ENCODE measurements at places on chromosomes 3 and 15.

DNA sequence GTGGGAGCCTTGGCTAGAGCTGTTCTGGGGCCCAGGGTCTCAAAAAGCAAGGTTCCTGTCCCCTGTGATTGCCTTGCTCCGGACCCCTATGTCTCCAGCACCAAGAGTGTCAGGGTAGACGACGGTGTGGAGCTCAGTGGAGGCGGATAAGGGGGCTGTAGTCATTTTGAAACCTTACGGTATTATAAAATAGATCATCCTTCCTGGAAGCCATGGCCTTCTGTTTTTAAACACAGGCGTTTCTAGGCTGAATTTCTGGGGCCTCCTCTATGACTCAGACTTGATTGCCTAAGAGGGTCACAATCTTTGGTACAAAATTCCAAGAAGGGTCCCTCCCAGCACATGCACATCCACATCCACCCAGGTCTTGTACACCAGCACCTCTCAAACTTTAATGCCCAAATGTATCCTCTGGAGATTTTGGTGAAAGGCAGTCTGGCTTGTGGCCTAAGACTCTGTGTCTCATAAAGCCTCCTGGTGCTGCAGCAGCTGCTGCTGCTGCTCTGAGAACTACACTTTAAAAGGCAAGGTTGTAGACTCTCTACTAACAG lies 70.5 kb upstream of the XCR1 start:
- DNase-seq: no peak

GRCh38 chr3:56890448-56891091 lies 88.8 kb upstream of the ARHGEF3 start:
- no peak for DNase-seq

GRCh38 chr3:180175572-180175971 lies 138.8 kb upstream of the PEX5L start:
- no peak for DNase-seq

DNA sequence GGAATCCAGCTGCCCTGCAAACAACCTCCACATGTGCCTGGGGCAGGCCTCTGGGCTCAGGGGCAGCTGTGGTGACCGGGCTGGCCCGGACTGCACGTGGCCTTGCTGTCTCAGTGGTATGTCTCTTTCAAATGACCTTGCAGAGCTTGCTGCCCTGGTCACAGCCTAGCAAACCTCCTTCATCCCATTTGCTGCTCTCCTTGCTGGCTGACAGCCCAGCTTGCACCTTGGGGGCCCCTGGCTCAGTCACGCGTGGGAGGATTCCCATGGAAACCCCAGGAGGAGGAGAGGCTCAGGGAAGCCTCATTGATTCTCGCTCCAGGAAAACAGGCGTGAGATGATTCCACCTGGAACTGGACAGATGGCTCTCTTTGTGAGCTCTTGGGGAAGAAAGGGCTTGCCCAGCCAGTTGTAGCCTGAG lies 5.6 kb downstream of the SPSB4 start:
- DNase-seq: no peak

DNA sequence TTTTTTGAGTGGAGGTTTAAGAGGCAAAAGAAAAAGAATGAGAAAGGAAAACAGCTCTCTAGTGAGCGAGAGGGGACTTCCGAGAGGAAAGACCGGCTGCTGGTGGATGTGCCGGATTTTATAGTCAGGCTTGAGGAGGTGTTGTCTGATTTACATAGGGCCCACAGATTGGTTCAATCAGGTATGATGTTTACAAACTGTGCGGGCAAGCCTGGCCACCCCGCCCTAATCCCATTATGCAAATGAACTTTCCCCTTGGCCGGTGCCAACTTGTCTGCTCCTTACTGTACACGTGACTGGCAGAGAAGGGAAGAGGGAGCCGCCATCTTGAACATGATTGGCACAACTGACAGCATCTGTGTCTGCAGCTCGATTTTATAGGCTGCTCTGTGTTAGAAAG lies 44.7 kb downstream of the FAM43A start:
- no peak for DNase-seq

DNA sequence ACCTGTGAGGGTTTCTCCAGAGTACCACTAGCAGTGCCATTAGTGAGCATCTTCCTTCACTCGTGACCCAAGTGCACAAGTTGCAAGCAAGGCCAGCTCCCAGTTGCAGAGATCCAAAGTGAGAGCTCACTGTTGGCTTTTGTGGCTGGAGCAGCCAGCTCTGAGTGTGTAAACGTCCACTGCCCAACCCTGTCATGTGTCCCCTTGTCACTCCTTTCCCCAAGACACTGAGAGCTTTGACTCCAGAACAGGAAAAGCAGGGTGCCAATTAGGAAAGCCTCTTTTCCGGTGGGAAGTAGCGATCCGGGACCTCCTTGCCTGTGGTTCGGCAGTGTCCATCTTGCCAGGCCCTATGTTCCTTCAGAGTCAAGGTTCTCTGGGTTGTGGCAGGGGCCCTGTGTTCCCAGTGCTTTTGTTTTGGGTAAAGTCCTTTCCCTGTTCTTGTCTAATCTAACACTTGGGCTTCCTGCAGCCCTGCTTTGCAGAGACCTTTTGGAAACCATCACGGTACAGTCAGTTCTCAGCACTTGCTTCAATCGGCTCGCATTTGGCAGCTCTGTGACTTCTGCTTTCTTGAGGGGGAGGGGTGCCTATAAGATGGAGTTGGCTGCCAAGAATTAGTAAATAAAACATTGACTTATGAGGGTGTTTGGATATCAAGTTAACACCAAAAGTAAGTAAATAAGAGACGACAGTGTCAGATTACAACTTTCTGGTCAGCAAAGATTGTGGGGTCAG lies 90.5 kb downstream of the DNASE1L3 start:
- DNase-seq: no peak

GRCh38 chr3:107861904-107862303 lies 228.9 kb downstream of the CD47 start:
- DNase-seq: no peak

- DNase-seq: no peak
These were observed 1.9 kb downstream of the SLC51A start for GRCh38 chr3:196218155-196218712.

DNA sequence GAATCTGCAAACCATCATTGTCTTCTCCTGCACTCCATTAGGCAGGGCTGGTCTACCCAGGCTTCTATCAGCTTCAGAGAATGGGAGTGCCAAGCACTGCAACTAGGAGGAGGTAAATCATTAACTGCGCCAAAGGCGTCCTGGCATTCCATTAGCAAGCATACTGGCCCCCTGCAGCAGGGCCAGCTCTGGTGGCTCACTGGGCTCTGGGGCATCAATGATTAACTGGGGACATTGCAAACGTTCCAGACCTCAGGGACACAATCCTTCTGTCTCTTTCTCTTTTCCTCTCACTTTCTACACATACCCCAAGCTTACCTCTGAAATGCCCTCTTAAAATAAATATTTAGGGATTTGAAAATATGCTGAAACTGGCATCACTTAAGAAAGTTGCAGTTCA lies 129.0 kb downstream of the MYLK start:
- no peak for DNase-seq

- DNase-seq: no peak
These were observed 621.5 kb upstream of the ZNF385D start for GRCh38 chr3:22372292-22373062.

DNA sequence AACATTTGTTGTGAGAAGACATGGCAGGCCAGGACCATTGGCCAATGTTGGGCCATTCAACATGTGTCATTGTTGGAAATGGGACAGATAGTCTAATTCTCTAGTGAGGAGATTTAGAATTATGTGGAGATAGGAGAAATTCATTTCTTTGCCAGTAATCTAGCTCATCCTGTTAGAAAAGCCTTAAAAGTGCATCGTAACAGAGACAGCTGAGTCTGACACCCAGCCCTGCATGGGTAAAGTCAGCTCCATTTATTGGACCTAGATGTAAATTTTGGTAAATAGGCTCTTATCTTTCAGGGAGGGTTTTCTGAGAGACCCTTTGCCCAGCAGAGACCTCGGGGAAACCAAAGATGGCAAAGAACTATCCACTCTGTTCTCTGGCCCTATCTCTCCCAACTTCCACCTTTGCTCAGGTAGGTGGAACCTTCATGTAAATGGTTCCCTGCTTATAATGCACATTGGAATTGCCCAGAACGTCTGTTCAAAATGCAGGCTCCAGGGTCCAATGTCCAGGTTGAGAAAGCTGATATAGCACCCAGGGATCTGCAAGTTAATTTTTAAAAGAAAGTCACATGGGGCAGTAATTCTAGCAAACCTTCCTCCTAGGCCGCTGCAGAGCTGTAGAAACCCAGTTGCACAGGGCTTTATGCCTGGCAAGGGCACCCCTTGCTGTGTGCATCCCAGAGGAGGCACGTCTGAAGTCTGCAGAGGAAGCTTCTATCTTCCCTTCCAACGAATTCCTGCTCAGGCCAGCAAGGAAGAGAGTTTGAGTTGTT lies 365.9 kb upstream of the PROK2 start:
- DNase-seq: no peak

DNA sequence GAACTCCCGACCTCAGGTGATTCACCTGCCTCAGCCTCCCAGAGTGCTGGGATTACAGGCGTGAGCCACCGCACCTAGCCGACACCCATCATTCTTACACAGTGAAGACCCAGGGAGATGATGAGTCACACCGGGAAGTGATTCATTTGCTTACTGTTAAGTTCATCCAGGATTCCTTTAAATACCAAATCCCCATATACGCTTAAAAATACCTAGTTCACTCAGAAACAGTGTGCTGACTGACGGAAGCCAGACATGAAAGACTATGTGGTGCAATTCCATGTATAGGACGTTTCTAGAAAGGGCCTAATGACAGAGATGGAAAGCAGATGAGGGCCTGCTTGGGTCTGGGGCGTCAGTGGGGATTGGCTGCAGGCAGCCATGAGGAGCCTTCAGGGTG lies 75.2 kb downstream of the APBA2 start:
- DNase-seq: no peak

GRCh38 chr3:162699291-162699690 lies 1202.7 kb downstream of the OTOL1 start:
- no peak for DNase-seq

- DNase-seq: no peak
These were observed 87.5 kb downstream of the PIK3CB start for GRCh38 chr3:138747225-138747624.

GRCh38 chr15:47908950-47909670 lies 191.8 kb downstream of the SEMA6D start:
- DNase-seq: no peak

GRCh38 chr15:89937365-89938350 lies 24.9 kb upstream of the ARPIN start:
- DNase-seq: no peak

- no peak for DNase-seq
These were observed 215.2 kb upstream of the ROBO2 start for GRCh38 chr3:76824658-76825240.

- DNase-seq: no peak
These were observed 5.5 kb upstream of the ARID3B start for GRCh38 chr15:74535388-74536084.

GRCh38 chr3:142275856-142276255 lies 50.5 kb upstream of the GK5 start:
- no peak for DNase-seq

- DNase-seq: no peak
These were observed 216.5 kb downstream of the SNRPN start for GRCh38 chr15:25171111-25171811.

- no peak for DNase-seq
These were observed 10.6 kb downstream of the LRIG1 start for GRCh38 chr3:66490214-66490613.

GRCh38 chr3:179949412-179949811 lies 87.3 kb downstream of the PEX5L start:
- DNase-seq: no peak

- DNase-seq: no peak
These were observed 84.9 kb downstream of the TBC1D2B start for GRCh38 chr15:77992356-77993222.

DNA sequence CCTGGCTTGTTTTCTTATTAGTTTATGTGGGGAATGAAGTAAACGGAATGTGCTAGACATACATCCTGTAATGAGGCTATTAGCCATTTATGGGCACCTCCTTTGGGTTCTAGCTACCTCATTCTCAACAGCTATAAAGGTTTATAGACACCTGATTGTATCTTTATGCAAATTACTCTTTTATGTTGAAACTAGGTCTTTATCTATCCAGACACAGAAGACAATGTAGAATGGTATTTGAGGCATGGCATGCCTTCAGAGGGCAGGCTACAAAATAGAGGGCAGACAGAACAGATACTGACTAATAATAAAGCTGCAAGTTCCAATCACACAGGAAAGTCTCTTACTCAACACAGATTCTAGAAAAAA lies 27.1 kb downstream of the TBC1D2B start:
- DNase-seq: no peak

- no peak for DNase-seq
These were observed 296.0 kb upstream of the ADAMTS9 start for GRCh38 chr3:64983583-64984359.

DNA sequence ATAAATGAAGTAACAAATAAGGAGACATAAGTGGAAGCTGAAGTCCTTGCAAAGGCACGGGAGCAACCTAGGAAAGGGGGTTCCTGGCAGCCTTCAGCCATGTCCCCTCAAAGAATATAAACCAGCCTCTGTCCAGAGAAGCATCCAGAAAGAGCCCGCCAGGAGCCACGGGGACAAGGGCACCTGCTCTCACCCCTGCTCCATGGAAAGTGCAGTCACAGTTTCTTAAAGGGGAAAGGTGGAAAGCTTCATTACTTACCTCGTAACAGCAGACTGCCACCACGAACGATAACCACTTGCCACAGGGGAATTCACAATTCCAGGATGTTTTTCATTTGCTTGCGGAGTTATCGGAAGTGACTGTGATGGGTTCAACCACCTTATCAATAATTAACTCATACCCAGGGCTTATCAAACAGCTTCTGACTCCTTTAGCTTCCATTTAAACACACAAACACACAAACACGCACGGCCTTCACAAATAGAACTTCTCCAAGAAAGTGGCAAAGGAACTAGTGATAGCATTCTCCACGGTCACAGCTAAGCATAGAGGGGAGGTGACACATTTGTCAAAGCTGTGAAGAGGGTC lies 134.2 kb upstream of the IGF1R start:
- no peak for DNase-seq

- no peak for DNase-seq
These were observed 11.9 kb downstream of the RTP3 start for GRCh38 chr3:46509661-46510187.

GRCh38 chr15:33975022-33975565 lies 6.8 kb downstream of the CHRM5 start:
- no peak for DNase-seq

- DNase-seq: no peak
These were observed 19.2 kb downstream of the FOXP1 start for GRCh38 chr3:71564361-71564760.

GRCh38 chr3:50359760-50360110 lies 414 bp upstream of the TMEM115 start:
- no peak for DNase-seq

DNA sequence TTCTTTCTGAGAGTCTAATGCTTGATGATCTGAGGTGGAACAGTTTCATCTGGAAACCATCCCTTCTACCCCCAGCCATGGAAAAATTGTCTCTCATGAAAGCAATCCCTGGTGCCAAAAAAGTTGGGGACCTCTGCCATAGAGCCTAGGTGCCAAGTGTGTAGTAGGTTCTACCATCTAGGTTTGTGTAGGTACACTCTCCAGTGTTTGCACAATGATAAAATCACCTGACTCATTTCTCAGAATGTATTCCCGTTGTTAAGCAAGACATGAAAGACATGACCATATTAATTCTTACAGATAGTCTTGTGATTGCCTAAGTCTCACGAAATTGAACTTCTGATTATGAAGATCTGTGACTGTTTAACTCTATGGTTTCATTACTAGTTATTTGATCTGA lies 68.6 kb downstream of the KAT2B start:
- DNase-seq: no peak

- DNase-seq: no peak
These were observed 4.0 kb downstream of the TRIM71 start for GRCh38 chr3:32821686-32822296.

Data from activated CD4-positive, CD25-positive, alpha-beta regulatory T cell (primary cell).